ENCODE measurements at places on chromosomes 3 and 15.

GRCh38 chr3:23135026-23135785 is 67.9 kb upstream of the UBE2E2 start:
- DNase-seq, result no peak

DNA sequence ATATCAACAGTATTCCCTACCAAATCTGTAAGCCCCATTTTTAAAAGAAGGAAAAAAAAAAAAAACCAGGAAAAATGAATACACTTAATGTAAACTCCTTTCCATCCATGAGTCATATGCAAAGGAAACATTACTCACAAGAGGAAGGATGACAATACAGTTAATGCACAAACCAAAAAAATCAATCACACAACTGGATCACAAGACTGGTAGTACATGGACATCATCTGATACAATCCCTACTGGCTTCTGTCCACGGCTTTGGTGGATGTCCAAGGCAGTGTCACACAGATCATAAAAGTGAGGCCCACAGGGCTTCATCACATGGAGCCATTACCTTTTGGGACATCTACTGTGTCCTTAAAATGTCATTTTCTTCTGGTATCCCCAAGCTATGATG is 44.0 kb downstream of the SUCLG2 start:
- no peak for DNase-seq

DNA sequence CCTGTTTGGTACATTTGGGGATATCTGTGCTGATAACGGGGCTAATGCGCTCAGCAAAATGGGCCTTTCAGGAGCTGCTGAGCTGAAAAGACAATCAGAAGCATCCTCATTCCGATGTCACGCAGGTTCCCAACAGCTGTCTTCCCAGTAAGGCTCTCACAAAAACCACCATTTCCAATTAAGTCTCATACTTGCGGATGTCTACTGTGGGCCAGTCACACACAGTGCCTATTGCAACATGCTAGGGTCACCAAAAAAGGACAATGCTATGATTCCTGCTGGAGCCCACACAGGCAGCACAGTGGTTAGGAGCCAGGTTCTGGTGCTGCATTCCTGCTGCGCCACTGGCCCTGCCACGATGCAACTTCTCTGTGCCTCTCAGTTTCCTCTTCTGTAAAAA is 16.4 kb upstream of the LDHAL6B start:
- DNase-seq, result no peak

GRCh38 chr3:14880447-14881106 is 61.8 kb downstream of the FGD5 start:
- no peak for DNase-seq

- DNase-seq, result no peak
Observed at GRCh38 chr3:44939581-44940036, 36.4 kb downstream of the ZDHHC3 start.

- no peak for DNase-seq
Observed at GRCh38 chr15:35723852-35724251, 177.9 kb upstream of the DPH6 start.

DNA sequence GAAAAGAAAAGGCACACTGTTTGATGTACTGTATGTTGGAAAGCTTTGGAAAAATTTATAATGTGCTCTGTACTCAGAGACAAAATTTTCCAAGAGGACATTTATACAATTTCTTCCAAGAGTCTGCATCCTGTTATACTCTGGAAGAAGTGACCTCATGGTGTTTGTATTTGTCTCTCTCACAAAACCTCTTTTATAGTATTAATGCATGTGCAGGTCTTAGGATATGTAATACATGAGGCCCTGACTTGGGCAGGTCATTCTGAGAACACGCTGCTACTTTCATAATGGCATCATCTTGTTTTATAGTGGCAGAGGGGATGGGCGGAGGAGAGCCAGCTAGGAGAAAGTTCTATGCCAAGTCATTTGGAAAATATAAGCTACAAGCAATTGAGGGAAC is 72.0 kb upstream of the P3H2 start:
- no peak for DNase-seq

- no peak for DNase-seq
Observed at GRCh38 chr15:49827311-49827710, 206.5 kb downstream of the DTWD1 start.

- DNase-seq, result no peak
Observed at GRCh38 chr3:101567528-101568317, 6.1 kb downstream of the TRMT10C start.

- no peak for DNase-seq
Observed at GRCh38 chr15:91625506-91625905, 228.0 kb upstream of the SLCO3A1 start.

DNA sequence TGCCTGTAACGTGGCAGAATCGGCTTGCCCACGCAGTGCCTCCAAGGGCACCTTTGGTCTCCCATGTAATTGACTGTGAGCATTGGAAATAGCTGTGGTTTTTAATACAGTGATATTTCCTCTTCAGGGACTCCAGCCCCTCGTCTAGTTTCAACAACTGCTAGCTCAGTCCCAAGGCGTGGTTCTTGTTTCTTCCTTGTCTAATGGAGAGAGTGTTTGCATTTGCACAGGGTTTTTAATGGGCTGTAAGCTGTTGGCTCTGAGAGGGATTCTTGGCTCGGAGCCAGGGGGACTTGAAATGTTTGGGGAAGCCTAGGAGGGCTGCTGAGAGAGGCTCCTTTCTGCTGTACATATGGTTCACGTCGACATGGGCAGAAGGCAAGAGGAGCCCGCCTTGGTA is 86.2 kb downstream of the THSD4 start:
- no peak for DNase-seq

GRCh38 chr3:173584093-173584837 is 186.7 kb downstream of the NLGN1 start:
- no peak for DNase-seq

DNA sequence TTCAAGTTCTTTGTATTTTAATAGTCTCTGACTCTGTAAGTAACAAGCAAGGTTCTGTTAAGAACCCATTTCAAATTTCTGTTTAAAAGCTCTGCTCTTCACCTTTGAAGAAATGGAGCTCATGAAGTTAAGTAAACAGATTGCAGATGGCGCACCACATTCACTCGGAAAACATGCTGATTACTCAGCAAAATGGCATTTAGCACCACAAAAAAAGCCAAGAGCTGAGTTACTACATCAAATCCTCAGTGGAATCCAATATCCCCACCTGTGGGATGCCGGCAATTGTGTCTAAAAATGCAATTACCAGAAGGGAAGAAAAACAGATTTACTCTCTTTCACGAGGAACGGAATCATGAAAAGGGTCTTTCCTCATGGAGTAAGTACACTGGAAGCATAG is 758.0 kb downstream of the NTRK3 start:
- no peak for DNase-seq

DNA sequence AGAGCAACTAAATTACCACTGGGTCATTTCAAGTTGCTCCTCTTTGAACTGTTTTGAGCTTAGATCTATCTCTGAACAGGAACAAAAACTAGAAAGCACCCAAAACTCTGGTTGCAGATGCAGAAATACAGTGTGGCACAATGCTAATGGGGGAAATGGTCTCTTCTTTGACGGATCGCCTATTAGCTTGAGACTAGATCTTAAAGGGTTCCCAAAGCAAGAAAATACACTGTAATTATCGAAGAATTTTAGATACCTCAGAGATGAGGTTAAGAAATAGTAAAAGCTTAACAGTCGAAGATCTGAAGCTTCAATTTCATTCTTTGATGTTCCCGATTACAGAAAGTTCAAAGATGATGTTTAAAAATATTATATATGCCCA is 818 bp downstream of the PPP1R2 start:
- DNase-seq, result no peak

GRCh38 chr3:191499307-191500080 is 38.5 kb downstream of the PYDC2 start:
- no peak for DNase-seq

DNA sequence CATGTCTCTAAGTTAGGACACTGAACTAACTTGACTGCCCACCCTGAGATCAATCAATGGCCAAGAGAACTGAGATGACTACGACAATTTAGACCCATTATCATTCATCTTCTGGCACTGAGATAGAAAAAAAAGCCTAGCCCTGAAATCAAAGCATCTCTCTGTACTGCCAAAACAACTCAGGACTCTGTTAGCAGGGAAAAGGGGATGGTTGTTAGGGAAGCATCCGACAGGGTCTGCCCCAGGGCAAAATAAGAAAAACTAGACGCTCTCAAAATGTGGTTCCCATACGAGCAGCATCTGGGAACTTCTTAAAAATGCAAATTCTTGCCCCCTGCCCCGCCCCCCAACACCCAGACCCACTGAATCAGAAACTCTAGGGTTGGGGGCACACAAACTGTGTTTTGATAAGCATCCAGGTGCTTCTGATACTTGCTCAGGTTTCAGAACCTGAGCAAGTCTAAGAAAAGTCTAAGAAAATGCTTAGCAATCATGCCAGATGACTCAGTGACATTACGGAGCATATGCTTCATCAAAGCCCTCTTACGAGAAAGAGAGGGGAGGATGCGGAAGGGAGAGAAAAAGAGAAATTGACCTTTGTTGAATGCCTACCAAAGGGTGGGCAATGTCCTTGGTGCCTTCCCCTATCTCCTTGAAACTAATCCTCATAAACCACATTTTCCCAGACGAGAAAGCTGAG is 172.8 kb upstream of the HES1 start:
- DNase-seq, result no peak

GRCh38 chr15:25712961-25713355 is 150.2 kb downstream of the ATP10A start:
- no peak for DNase-seq

GRCh38 chr3:5001135-5001534 is 21.9 kb downstream of the BHLHE40 start:
- no peak for DNase-seq

DNA sequence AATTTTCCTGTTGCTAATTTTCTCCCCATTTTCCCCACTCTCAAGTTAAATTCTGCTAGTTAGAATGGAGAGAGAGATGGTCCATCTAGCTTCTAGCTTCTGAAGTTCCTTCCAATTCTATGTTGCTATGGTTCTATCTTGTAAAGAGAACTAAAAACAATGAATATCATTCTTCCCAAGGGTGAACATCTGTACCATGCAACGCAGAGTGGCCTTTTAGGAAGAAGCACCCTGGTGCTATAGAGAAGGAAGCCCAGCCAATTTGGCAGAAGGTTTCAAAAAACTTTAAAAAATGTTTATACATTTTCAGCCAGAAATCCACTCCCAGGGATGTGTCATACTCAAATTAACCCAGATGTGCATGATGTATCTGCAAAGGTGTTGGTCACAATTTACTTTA is 149.1 kb downstream of the SEMA6D start:
- no peak for DNase-seq

DNA sequence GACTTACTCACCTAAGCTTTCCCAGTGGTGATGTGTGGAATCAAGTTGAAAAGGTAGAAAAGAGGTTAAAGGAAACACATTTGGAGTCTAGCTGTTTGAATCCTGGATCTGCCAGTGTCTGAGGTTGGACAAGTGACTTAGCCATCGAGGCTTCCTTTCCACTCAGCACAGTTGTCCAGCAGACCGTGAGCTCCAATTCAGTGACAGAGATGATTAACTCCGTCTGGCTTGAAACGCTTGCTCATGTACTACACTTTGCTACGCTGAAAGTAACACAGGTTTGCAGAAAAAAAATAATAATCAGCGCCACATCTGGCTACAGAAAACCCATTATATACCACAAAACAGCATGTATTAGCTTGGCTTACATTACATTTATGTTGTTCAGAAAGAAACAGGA is 364.9 kb upstream of the MCTP2 start:
- no peak for DNase-seq

DNA sequence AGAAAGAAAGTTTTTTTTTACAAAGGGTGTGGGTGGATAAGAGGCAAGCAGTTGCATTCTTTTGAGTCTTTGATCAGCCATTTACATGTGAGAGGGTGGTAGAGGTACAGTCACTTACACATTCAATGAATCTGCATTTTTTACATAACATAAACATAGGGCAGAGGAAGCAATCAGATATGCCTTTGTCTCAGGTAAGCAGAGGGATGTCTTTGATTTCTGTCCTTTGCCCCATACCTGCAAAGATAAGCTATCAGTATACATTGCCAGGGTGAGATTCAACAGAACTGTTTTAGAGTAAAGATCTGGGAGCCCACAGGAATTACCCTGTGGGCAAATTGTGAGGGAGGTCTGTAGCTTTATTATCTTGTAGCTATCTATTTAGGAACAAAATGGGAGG is 5.4 kb upstream of the PPP1R2 start:
- DNase-seq, result no peak

GRCh38 chr3:136177876-136178275 is 18.3 kb downstream of the MSL2 start:
- DNase-seq, result no peak

DNA sequence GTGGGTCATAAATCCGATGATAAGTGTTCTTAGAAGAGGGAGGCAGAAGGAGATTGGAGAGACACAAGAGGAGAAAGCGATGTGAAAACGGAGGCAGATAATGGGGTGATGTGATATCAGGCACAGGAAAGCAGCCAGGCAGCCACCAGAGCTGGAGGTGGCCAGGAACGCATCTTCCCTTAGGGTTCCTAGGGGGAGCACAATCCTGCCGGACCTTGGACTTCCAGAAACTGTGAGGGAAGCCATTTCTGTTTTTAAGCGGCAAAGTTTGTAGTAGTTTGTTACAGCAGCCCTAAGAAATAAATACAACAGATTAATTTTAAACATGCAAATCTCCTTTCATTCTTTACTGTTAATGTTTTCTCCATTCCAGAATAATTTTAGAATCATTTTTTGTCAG is 259.9 kb upstream of the TMC3 start:
- DNase-seq, result no peak

DNA sequence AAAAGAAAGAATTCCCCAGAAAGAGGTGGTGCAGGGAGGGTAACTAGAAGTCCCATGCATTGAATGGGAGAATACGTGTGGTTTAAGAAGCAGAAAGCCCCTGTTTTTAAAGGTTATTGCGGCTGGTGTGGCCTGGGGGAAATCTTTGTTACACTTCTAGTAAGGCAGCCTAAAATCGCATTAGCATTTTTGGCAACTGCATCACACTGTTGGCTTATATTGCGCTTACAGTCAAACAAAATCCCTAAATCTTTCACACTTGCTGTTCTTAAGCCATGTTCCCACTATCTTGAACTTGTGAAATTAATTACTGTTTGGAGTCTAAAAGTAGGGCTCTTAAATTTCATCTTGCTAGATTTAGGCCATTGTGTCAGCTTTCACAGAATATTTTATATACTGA is 66.0 kb upstream of the GOLIM4 start:
- DNase-seq, result no peak

DNA sequence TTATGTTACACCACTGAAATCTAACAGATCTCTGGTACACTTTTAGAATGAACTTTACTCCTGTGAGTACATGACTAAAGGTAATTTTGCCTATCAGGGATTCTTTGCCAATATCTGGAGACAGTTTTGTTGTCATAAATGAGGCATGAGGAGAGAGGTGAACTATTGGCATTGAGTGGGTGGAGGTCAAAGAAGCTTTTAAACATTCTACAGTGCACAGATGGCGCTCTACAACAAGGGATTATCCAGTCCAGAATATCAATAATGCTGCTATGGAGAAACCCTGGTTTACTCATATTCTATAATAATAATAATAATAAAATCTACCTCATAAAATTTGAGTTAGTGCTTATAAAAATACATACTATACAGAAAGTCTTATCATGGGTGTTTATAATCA is 702.3 kb downstream of the SI start:
- DNase-seq, result no peak

GRCh38 chr3:52693071-52693470 is 7.2 kb downstream of the GNL3 start:
- no peak for DNase-seq

- no peak for DNase-seq
Observed at GRCh38 chr3:153621953-153622352, 459.9 kb downstream of the RAP2B start.
